NCI-H2029 (cell line): ENCODE measurements at places on chromosomes 2 and 18.
A peak's percentile ranks its signal among the peaks of the same experiment; 100 is the strongest.

DNA sequence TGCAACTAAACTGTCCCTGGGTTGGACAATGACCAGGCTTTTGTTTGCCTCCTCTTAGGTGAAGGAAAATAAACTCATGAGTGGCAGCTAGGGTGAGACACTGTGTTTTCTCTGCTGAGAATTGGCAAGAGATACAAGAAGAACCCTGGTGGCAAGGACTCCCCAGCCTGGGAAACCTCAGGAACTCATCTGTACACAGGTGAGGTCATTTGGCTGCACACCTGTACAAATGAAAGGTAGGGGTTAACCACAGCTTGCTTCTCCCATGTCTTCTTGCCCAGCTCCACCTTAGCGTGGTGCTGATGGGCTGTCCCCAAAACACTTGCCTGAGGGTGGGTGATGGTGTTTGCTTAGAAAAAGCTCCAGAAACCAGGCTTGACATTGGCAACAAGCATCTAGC is 97.2 kb upstream of the FAM136A start:
- peak; percentile 38 for DNase-seq

DNA sequence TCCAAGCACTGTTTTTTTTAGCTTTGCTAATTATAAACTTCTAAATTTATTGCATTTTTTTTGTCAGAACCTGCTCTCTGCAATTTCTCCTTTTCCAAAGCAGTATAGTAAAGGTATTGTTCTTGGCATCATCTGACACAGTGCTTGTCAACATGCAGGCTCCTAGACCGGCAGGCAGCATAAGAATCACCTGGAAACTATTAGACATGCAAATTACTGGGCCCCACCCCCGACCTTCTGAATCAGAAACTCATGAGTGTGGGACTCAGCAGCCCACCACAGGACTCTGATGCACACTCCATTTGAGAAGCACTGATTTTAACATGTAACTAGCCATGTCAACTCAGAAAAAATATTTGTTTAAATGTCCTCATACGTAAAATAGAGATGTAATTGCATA is 551.1 kb upstream of the CELF4 start:
- DNase-seq = no peak

DNA sequence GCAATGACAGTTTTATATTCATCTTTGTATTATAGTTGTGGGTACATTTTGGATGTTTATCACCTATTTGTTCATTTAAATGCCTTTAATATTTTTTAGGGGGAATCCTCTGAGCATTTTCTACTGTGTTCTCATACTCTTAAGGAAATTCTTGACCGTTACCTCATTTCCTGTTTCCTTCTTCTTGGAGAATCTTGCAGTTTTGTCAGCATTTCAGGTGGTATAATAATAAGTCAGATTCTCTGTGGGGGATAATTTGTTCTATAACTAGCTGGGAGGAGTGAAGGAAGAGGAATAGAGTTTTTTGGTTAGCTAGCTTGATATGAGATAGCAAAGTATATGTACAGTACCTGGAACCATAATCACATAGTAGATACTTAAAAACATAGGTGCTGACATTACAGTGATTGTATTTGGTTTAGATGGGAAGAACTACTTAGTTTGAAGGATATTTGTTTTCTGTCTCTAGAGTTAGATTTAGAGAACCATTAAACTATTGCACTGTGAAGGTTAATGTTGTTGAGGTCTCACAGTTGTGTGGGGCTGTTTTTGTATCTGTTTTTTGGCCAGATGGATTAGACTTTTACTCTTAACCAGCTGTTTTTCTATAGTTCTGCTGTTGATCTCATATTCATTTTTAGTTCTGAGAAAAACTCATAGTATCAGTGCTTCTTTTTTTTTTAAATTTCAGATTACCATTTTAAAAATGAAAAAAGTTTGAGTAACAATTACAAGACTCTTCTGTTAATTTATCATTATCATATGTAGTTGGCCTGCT is 14.2 kb downstream of the MTX2 start:
- no peak for DNase-seq

DNA sequence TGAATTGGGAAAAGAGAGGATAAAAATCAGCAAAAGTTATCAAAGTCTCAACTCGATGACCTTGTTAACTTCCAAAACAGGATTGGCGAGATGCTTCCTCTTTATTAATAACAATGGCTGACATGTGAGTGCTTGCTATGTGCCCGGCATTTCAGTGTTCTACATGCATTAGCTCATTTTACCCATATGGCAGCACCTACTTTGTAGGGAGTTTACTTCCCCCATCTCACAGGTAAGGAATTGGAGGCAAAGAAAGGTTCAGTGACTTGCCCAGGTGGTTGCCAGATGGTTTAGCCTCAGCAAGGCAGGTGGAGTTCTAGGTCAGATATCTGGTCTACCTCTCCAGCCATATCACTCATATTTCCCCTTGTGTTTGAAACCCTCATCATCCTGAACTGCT is 12.4 kb downstream of the TFCP2L1 start:
- no peak for DNase-seq

DNA sequence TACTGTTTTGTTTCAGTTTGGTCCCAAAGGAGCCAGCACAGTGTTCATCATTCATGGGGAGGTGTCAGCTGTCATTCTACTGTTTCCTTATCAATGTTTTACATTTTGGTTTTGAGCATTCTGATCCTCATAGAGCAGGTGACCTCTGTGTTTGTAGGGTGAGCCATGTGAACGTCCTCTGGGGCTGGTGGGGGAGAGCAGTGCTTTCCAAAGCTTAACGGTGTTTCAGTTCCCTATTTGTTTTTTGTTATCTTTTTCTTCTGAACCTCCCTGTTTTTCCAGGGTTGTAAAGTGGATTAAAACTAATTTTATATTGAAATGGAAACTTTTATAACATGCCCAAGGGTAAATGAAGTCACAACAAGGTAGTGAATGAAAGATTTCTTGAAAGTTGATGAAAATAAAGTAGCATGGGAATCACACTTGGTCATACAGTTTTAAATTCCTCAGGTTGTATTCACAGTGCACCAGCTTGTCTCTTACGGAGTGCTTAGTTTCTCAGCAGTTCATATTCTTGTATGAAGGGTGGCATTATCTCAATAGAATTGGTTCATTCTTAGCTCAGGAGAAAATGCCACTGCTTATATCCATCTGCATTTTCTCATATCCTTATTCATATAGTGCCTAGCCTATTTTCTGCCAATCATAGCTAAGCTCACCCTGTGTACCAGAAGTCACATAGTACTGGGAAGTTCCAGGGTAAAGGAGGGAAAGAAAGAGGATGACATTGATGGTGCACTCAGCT is 54.5 kb downstream of the MAP4K4 start:
- DNase-seq = no peak

DNA sequence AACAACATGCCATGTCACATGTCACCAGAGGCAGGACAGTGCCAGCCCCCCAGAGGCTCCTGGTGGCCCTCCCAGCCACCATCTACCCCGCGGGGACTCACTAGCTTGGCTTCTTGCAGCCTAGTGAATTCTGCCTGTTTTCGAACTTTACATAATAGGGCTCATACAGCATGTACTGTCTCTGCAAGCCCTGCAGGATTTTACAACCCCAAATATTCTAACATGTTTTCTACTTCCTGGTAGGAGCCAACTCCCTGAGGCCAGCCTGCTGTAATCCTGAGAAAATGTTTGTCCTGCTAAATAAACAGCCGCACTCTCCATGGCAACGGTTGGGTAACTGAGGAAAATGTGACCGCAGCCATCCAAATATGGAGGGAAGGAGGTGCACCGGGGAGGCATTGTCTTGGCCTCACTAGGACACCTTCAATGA is 2.7 kb downstream of the PER2 start:
- DNase-seq = peak; percentile 94

DNA sequence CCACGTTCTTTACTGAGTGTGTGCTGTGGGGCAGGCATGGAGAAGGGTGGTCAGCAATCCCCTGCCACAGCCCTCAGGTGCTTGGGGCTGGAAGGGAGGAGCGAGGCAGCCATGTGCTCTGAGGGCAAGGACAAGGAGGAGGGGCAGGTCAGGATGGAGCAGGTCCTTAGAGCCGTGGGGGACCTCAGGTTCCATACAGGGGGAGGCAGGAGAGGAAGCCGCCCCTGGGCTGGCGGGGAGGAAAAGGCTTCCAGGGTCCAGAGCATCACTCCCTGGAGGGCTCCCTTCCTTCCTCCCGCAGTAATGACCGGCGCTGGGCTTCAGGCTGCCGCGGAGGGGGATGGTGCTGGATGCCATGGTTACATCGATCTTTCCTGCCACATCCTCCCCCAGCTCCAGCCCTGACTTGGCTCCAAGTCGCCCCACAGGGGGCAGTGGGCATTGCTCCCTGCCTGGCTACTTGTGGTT is 6.6 kb downstream of the GAREM2 start:
- DNase-seq = no peak

DNA sequence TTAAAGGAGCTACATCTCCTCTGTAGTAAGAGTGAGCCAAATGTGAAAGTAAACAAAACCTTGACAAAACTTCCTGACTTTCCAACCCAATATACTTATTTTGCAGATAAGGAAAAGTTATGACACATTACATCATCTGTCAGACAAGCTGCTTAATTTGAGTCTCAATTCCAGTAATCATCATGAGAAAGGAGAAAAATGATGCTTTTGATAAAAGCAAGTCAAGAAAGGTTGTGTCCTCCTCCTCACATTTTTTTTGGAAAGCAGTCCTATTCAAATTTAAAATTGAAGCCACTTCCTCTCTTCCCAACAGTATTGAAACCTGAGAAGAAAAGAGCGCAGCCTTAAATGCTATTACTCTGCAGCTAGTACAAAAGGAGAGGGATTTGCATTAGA is 519.6 kb downstream of the LRP1B start:
- no peak for DNase-seq

GRCh38 chr2:55010149-55010591 is 40.1 kb downstream of the RTN4 start:
- no peak for DNase-seq

DNA sequence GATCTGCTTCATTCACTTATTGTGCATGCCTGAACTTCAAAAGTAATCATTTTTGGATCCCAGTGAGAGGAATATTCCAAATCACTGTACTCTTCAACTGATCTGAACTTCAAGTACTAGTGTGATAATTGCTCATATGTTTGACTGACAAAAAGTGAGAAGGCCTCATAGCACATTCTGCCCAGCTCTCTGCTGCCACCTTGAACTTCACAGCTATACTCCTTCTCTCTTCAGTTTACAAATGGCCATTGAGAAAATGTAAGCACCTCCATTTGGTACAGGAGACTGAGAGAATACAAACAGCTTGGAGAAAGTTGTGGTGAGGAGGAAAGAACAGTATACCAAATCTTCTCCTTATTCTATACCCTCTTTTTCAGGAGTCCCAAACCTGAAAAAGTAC is 946.0 kb upstream of the CHAC2 start:
- no peak for DNase-seq

GRCh38 chr18:78072375-78072774 is 822.7 kb downstream of the GALR1 start:
- no peak for DNase-seq

DNA sequence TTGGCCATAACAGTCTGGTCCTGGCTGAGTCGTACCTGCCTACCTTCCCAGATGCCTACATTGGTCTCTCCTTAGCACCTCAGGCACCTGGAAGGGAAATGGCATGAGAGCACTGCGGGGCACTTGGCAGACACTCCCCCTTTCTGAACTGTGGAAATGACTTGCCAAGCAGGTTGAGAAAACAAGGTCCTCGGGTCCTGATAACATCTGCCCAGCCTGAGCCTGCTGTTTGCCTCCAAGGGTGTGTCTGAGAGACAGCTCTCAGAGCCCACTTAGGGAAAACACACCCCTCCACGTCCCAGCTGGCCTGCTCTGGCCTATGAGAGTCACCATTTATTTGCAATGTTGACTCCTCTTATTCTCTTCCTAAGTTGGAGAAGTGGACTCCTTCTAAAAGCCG is 10.5 kb downstream of the FAM110C start:
- peak; percentile 85 for DNase-seq

GRCh38 chr2:189360861-189361260 is 80.4 kb upstream of the WDR75 start:
- no peak for DNase-seq

- DNase-seq = no peak
Observed at GRCh38 chr2:105540642-105541041, 141.8 kb upstream of the FHL2 start.

- no peak for DNase-seq
Observed at GRCh38 chr2:212314680-212315079, 223.9 kb downstream of the ERBB4 start.

DNA sequence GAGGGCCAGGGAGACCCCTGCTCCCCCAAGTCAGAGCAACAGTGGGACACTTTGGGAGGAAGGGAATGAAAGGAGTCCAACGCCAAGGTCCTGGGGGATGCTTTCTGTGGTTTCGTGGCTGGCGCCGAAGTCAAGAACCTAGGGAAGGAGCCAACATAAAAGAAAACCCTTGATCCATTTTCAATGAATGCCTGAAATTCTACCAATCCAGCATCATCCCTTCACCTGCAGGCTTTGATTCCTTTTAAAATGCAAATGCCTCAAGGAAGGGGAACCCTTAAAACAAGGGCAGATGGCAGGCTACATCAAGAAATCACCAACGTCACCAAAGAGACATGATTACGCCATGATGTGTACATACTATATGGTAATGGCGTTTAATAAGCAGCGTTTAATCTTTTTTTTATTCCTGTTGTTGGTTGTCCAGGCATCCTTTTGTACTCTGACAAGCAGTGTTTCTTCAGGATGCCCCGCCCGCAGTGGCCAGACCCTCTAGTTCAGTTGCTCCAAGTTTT is 123.3 kb upstream of the SLC1A4 start:
- DNase-seq = no peak

- DNase-seq = no peak
Observed at GRCh38 chr2:150572961-150573395, 85.5 kb upstream of the RND3 start.

- DNase-seq = no peak
Observed at GRCh38 chr2:160301420-160301819, 101.3 kb upstream of the ITGB6 start.

DNA sequence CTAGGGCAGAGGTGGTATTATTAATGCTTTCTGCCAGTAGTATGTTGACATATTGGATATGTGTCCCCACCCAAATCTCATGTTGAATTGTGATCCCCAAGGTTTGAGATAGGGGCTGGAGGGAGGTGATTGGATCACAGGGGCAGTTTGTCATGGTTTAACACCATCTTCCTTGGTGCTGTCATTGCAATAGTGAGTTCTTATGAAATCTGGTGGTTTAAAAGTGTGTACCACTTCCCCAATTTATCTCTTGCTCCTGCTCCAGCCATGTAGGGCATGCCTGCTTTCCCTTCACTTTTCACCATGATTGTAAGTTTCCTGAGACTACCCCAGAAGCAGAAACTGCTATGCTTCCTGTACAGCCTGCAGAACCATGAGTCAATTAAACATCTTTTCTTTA is 47.1 kb upstream of the THSD7B start:
- no peak for DNase-seq

GRCh38 chr18:63297687-63298399 is 21.7 kb downstream of the BCL2 start:
- no peak for DNase-seq
